ENCODE measurements at places on chromosomes 2 and 18.

GRCh38 chr2:149994057-149994728 is 406.6 kb upstream of the MMADHC start:
- peak; percentile 12 for DNase-seq

- no peak for DNase-seq
Observed at GRCh38 chr2:218631837-218632236, 24.1 kb downstream of the PLCD4 start.

DNA sequence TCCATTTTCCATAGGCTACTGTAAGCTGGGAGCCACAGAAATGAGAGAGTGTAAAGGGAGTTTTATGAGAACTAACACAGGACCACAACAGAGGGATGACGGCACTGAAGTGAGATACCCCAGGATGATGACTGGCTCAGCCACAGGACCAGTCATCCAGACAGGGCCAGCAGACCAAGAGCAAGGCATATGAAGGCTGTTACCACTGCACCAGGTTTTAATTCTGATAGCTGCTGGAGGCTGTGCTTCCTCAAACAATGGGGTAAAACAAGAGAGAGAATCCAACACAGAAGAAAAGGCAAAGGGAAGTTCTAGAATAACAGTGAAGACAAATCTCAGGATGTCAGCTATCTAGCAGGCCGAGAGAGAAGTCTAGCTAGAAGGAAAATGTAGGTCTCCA is 94.9 kb downstream of the BCL2 start:
- DNase-seq = no peak

- peak; percentile 4 for DNase-seq
Observed at GRCh38 chr18:46660957-46661749, 4.1 kb upstream of the LOXHD1 start.

DNA sequence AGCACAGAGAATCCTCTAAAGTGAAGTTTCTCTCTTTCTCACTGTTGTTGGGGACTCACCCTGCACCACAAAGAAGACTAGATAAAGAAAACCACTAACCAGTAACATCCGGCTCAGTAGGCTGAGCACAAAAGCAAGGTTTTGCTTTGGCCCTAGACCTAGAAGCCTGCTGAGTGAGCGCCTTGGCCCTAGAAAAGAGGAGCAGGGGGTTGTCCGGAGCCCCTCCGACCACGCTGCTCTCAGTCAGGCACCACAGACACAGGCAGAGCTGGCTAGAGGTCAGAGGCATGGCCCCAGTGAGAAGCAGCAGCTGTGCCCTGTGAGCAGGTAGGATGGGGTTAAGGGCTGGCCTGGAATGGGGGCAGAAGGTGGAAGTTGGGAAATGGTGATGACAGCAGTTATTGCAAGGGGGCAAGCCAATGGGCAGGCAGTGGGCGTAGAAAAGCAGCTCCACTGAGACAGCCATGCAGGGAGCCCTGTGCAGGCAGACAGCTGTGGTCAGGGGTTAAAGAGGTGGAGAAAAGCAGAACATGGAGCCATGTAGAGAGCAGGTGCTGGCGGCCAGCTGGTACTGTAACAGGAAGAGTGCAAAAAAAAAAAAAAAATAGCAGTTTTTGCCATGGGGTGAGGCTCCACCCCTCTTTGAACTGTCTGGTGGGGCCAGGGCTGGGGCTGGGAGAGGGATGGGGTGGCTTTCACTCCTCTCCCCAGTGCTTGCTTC is 36.9 kb upstream of the SLC14A1 start:
- DNase-seq = no peak

GRCh38 chr2:12587729-12588522 is 128.8 kb upstream of the TRIB2 start:
- no peak for DNase-seq

DNA sequence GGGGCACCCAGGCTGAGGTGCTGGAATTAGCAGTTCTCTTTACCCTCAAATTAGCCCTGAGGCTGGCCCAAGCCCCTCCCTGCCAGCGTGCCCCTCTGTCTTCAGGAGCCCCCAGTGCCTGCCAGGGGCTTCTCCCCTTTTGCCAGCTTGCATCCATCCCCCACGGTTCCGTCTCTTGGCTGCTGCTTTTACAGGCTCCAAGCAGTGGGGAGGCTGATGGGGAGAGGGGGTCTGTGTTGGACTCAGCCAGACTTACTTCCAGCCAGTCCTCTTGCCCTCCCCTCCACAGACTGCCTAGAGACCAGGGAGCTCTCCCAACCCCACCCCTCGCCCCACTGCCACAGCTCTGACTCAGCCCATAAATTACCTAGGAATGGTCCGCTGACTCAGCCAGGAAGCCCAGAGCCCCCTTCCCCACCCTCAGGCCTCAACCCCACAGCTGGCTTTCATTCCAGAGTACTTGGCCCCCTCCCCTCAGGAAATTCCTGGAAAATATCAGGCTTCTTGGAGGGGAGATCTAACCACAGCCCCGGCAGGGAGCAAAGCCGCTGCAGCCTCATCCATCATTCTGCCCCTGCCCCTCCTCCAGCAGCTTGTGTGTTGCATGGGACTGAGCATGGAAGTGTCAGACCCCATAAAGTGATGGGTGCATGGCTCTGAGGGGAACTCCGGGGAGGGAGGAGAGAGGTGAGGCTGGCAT is 184.6 kb downstream of the ZFP36L2 start:
- DNase-seq = peak; percentile 46

- DNase-seq = no peak
Observed at GRCh38 chr2:159573846-159574606, 42.3 kb downstream of the BAZ2B start.

DNA sequence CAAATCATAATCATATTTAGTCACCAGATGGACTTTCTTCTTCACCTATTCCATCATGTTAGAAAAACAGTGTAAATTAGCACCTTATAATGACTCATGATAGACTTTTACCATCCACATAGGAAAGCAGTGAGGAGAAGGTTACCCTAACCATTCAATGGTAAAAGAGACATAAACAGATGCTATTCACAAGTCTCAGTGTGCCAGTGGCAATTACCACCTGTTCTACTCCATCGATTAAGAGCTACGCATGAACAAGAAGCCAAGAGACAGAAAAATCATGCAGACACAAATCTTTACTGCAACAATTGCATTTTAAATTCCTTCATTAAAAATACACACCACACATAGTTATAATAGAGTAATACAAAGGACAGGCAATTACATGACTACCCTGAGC is 106.7 kb upstream of the CHAC2 start:
- DNase-seq = no peak

GRCh38 chr2:108776475-108776874 is 10.1 kb upstream of the CCDC138 start:
- no peak for DNase-seq

GRCh38 chr2:117943013-117943672 is 70.7 kb downstream of the CCDC93 start:
- no peak for DNase-seq

GRCh38 chr2:179898873-179899272 is 37.5 kb upstream of the ZNF385B start:
- DNase-seq = peak; percentile 65

DNA sequence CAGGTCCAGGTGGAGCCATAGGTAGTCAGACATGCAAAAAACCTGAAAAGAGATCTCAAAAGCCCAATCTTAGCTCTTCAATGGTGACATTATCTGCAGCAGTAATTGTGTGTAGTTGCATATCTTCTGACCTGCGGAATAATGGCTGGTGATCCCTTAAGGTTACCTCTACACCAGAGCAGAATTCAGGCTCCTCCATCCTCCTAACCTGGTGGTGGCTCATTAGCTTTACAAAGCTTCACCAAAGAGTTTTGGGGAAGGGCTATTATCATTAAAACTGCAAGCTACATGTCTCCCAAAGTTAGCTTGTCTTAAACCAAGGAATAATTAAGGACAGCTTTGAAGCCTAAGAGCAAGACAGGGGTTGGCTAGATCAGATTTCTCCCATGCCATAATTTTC is 42.6 kb upstream of the CHST9 start:
- DNase-seq = no peak

DNA sequence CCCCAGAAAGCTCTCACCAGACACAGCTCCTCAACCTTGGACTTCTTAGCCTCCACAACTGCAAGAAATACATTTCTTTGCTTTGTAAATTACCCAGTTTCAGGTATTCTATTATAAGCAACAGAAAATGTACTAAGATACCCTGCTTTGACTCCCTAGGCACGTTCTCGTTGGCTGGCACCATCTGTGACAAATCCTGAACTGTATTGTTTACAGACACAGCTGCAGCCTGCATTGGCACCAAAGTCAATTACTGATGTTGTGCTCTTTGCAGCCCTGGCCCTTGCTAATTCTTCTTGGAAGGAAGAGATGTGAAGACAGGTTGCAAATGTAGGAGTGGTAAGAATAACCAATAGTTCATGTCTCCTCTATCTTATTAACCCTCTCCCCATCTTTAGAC is 72.7 kb upstream of the FAM136A start:
- DNase-seq = no peak

GRCh38 chr18:59035591-59035990 is 104.1 kb upstream of the SEC11C start:
- no peak for DNase-seq

- peak; percentile 54 for DNase-seq
Observed at GRCh38 chr2:237524631-237525030, 37.6 kb downstream of the MLPH start.

DNA sequence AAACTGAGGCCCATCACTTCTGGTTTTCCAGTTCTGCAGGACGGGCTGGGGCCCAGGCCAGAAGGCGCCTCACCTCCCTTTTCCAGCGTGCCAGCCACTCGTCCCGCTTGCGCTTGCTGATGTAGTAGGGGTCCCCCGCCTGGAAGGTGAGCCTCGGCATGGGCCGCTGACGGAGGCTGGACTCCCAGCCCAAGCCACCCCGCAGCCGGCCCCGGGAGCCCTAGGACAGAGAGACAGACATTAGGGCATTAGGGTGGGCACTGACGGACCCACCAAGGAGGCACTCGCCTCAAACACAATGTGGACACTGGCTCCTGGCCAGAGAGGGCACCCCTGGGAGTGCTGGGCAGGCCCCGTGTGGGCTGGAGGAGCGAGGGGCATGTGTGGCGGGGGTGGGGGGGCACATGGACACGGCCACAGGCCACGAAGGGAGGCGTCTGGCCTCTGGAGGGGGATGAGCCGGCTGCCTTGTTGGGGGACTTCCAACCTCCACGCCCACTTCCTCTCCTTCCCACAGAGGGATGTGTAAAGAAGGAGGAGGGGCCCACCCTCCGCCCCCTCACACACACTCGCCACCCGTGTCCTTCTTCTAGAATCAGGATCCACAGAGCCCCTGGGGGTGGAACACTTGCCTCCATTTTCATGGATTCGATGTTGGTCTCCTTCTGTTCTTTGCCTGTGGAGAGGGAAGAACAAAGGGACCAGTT is 66.7 kb downstream of the DNMT3A start:
- no peak for DNase-seq

GRCh38 chr2:12928197-12928774 is 211.6 kb downstream of the TRIB2 start:
- DNase-seq = no peak

DNA sequence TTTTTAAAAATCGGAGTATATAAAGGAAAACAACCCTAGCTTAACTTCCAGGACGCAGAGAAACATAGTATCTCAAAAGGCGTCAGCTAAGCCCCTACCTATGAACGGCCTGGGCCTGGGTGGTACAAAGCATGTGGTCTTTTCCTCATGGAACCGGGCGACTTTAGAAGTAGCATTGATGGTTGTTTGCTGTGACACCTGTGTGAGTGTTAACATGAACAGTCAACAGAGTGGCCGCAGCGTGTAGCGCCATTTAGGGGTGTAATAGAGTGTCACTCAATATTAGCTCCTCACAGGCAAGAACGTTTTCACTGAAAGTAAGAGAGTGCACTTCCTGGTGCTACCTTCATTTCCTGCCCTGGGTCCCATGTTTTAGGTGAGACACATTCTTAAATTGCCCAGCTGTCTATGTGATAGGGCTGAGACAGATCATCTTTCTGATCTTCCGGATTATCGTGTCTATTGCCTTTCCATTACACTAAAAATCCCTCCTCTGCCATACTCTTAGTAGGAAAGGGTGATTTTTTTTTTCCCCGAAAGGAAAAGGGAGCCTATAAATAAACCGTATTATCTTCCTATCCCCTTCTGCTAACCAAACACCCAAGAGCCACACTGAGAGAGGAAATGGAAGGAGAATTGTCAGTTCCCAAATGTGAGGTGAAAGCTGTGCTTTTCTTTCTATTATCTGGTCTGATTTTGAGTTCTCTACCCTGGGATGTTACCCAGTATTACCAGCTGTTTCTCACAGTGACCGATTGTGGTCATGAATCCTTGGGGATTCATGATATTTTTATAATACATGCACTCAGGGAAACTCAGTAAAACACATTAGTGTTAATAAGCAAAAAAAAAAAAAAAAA is 1.3 kb downstream of the GORASP2 start:
- peak; percentile 82 for DNase-seq

DNA sequence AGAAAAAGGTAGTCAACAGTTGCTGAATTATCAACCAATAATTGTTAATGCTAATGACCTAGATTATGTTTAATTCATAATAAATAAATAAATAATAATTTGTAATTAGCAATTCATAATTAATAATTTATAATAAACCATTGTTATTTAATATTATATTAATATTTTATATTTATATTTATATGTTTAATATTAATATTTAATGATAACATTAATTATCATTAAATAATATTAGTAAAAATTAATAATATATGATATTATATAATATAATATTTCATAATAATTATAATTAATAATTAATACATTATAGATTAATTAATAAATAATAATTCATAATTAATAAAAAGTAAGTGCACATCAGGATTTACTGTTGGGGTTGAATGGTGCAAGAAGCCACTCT is 389.4 kb upstream of the RGPD4 start:
- no peak for DNase-seq

GRCh38 chr2:100789361-100789760 is 30.6 kb upstream of the NPAS2 start:
- DNase-seq = no peak

- DNase-seq = no peak
Observed at GRCh38 chr2:227856697-227857096, 14.7 kb upstream of the DAW1 start.

DNA sequence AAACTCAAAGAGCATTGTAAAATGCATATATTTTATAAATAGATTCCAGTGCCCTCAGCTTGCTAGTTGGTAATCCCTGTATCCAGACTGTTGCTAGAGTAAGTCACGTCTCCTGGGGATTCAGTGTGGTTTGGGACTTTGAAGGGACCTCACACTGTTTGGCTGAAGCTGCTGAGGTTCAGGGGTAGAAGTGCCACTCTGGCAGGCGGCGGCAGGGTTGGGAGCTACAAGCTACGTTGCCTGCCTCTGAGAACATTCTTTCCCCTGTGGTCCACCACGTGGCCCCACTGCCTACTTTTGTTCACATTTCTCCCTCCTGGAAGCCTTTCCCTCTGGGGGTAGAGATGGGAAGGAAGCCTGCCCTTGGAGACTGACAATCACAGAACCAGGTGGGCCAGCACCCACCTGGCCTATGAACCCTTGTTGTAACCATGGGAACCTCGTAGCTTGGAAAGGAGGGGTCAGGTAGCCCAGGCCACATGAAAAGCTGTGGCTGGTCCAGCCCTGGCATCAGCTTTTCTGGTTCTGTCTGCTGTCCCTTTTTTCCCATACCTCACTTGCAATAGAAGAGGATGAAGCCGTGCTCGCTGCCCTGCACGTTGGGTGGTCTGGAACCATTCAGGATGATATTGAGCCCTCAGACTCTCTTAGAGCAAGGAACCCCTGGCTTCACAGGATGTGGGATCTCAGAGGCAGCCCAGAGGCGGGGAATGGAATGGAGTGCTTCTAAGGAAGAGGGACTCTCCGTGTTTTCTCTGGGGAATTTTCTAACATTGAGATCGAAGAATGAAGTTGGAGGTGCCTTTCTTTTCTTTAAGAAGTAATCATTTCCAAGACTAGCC is 2.9 kb downstream of the RNF144A start:
- DNase-seq = no peak

- no peak for DNase-seq
Observed at GRCh38 chr2:3650140-3650920, 7.7 kb upstream of the ALLC start.
